NCI-H1436 (cell line): ENCODE measurements at places on chromosomes 2 and 18.

GRCh38 chr2:161059388-161059787 is 100.8 kb upstream of the TANK start:
- no peak for DNase-seq

DNA sequence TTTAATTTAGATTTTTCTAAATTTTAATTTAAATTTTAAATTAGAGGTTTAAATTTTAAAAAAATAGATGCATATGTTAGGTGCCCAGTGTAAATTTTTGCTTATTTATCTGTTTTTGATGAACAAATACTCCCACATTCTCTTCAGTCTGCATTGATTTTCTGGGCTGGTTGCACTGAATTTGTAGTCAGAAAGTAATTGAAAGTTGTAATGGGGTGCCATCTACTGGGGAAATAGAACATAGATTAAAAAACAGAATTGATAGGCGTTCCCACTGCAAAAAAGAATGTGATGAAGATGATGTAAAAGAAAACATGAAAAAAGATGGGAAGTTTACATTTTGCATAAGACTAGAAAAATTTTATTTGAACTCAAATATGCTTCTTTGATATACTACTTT is 51.7 kb upstream of the CCDC85A start:
- peak; percentile 43 for DNase-seq

GRCh38 chr2:58851598-58851997 is 610.5 kb upstream of the FANCL start:
- no peak for DNase-seq

DNA sequence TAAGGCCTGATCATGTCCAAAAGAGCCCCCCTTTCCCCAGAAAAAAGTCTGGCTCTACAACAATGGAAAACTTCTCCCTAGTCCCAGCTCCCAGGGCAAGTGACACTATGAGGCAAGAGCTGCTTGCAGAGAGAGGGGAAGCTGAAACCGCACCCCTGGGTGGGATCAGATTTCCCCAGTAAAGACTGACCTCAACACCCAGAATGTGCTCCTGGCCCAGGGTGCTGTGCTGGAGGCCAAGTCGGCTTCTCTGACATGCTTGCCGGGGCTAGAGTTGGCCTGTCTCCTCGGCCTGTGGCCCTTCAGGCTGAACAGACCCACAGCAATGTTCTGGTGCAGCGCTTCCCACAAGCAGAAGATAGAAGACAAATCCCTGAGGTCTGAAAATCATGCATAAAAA is 18.4 kb upstream of the ST8SIA3 start:
- no peak for DNase-seq

DNA sequence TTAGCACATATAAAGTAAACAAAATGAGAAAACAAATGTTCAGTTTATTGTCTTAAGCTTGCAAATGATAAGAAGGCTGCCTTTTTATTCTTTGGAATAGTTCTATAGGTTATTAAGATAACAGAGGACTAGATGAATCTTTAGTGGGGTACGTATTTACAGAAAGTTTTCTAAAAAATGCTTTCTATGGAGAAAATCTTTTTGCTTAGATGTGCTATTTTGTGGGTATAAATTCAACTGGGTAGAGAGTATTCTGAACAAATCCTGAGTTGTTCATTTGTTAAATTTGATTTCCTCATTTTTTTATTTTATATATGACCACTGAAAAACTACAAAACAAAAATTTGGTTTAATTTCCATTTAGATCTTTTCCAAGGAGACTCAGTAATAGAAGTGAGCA is 566.9 kb downstream of the PLCL1 start:
- DNase-seq = no peak

- no peak for DNase-seq
Measured at GRCh38 chr2:158773121-158773520, 22.0 kb upstream of the DAPL1 start.

DNA sequence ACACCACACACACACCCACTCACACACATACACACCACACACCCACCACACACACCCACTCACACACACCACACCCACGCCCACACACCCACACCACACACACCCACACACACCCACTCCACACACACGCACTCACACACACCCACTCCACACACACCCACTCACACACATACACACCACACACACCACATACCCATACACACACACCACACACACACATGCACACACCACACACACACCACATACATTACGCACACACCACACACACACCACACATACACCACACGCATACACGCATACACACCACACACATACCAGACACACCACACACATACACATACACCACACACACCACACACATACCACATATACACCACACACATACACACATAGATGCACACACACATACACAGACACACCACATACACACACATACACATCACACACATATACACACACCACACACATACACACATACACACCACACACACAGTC is 37.9 kb downstream of the MCFD2 start:
- no peak for DNase-seq

DNA sequence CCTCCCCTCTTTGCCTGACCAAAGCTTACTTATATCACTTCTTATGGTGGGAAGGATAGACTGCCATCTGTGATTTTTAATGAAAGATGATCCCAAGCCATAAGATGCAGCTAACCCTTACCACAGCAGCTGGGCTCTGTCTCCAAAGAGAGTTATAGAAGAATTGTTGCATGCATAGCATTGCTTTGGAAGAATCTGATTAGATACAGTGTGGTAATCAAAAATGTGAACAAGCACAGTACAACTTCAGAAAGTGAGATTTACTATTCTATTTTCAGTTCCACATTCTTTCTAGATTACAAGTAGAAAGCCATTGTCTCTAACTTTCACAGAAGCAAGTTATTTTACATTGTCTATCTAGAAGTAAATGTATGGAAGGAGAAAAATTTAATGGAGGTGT is 129.0 kb upstream of the ACVR2A start:
- DNase-seq = no peak

- DNase-seq = no peak
Measured at GRCh38 chr18:6411382-6411781, 3.3 kb downstream of the L3MBTL4 start.

- no peak for DNase-seq
Measured at GRCh38 chr2:158204741-158205165, 103.1 kb downstream of the UPP2 start.

GRCh38 chr2:195202163-195202845 is 454.7 kb upstream of the SLC39A10 start:
- no peak for DNase-seq

- DNase-seq = no peak
Measured at GRCh38 chr18:75041586-75041985, 167.4 kb downstream of the PTGR3 start.

- no peak for DNase-seq
Measured at GRCh38 chr18:31688606-31689005, 4.2 kb upstream of the B4GALT6 start.

DNA sequence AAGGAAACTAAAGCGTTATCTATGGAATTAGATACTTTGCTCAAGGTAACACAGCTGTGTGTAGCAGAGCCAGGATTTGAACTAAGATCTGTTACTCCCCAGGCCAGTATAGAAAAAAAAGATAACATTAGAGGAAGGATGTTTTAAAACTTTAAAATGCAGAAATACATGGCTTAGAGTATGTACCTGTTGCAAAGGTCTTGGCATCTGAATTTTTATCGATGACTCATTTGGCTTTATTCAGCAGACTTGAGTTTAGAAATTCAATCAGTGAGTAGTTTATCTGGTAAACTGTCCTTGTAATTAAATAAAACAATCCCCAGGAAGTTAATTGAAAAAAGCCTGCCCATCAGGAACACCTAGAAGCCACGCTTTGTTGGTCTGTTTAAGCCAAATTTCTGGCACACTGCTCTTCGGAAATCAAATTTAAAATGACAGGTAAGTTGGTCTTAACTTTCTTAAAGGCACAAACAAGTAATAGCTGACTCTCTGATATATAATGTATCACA is 36.9 kb downstream of the SCN9A start:
- no peak for DNase-seq

- DNase-seq = peak; percentile 73
Measured at GRCh38 chr2:70685771-70686171, 82.2 kb downstream of the ADD2 start.

DNA sequence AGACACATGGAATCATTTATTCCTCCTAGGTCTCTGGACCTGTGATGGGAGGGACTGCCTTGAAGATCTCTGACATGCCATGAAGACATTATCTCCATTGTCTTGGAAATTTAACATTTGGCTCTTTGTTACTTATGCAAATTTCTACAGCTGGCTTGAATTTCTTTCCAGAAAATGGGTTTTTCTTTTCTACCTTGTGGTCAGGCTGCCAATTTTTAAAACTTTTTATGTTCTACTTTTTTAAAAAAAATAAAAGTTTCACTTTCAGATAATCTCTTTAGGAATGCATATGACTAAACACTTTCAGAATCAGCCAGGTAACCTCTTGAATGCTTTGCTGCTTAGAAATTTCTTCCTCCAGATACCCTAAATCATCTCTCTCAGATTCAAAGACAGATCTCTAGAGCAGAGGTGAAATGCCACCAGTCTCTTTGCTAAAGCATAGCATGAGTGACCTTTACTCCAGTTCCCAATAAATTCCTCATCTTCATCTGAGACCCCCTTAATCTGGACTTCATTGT is 209.6 kb downstream of the RPRM start:
- no peak for DNase-seq

- DNase-seq = no peak
Measured at GRCh38 chr2:68294913-68295312, 24.8 kb downstream of the CNRIP1 start.

GRCh38 chr18:70956554-70956953 is 667.7 kb downstream of the SOCS6 start:
- DNase-seq = no peak
